NCI-H187 (cell line): ENCODE measurements at places on chromosomes 7 and 10.

- no peak for DNase-seq
Measured at GRCh38 chr10:95297402-95297801, 6.6 kb upstream of the PDLIM1 start.

DNA sequence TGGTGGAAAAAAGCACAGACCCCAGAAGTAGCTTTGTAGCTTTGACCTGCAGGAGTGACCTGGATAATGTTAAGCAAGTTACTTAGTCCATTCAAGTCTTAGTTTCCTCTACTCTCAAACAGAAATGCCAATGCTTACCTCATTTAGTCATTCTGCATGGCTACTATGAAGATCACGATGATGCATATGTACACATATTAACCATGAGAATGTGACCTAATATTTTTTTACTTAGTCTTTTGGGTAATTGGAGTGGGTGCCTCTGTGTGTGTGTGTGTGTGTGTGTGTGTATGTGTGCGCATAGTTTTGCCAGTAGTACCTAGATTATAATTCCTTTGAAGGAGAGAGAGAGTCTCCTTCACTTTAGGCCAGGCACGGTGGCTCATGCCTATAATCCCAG, 95.8 kb downstream of the NRP1 start:
- no peak for DNase-seq

- DNase-seq = no peak
Measured at GRCh38 chr10:97025613-97026242, 160.0 kb downstream of the SLIT1 start.

DNA sequence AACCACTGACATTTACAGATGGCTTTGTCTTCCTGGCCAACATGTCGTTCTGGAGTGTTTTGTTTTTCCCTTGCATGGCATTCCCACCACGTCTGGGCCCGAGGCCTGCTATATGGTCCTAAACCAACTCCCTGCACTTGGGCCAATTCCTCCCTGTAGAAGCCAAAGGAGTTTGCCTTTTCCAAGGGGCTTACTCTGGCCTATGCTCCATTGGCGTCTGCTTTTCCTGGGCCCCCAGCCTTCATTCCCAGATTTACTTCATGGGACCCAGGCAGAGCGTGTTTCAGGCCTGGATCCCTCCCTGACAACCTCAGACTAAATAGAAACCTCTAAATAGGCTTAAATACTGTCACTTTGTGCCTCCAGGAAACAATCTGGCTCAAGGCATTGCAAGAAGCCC, 60.7 kb downstream of the MINDY4 start:
- no peak for DNase-seq

GRCh38 chr10:74056050-74056818, 58.3 kb downstream of the VCL start:
- no peak for DNase-seq

GRCh38 chr7:120395526-120396019, 122.6 kb downstream of the KCND2 start:
- no peak for DNase-seq

GRCh38 chr10:48811917-48812316, 127.2 kb downstream of the WDFY4 start:
- DNase-seq = no peak

GRCh38 chr7:153087498-153087897, 327.9 kb downstream of the ACTR3B start:
- DNase-seq = no peak

DNA sequence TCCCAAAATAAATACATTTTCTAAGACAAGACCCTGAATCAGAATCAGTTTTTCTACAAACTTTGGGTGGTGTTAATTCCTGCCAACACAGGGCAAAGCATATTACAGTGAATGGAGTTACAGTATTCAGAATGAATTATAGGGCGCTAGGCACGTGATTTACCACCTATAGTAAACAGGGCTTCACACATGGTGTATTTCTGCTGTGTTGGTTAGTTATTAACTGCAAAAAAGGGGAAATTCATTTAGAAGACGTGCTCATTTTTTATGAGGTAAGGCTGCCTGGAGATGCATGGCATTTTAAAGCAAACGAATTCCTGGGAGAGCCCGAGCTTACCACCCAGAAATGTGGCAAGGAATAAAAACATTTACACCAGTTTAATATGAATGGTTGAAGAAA, 393.8 kb downstream of the LRMDA start:
- no peak for DNase-seq

- no peak for DNase-seq
Measured at GRCh38 chr7:115177103-115177502, 255.2 kb downstream of the MDFIC start.

GRCh38 chr10:6239213-6239991, 36.7 kb downstream of the PFKFB3 start:
- no peak for DNase-seq

DNA sequence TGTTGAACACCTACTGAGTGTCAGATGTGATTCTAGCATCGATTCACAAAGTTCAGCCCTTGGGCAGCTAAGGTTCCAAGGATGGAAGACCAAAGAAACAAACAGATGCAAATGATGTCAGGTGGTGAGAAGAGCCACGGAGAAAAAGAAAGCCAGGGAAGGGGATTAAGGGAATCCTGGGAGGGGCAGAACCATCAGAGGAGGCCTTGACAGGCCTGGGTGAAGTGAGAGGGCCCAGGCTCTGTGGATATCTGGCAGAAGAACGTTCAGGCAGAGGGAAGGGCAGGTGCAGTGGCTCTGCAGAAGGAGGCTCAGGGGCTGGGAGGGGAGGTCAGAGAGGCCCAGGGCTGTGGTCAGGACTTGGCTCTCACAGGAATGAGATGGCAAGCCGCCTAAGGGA, 90.4 kb downstream of the C10orf105 start:
- DNase-seq = no peak

- no peak for DNase-seq
Measured at GRCh38 chr7:37281368-37282092, 167.1 kb downstream of the ELMO1 start.

- no peak for DNase-seq
Measured at GRCh38 chr7:125074141-125074540, 144.5 kb upstream of the POT1 start.

DNA sequence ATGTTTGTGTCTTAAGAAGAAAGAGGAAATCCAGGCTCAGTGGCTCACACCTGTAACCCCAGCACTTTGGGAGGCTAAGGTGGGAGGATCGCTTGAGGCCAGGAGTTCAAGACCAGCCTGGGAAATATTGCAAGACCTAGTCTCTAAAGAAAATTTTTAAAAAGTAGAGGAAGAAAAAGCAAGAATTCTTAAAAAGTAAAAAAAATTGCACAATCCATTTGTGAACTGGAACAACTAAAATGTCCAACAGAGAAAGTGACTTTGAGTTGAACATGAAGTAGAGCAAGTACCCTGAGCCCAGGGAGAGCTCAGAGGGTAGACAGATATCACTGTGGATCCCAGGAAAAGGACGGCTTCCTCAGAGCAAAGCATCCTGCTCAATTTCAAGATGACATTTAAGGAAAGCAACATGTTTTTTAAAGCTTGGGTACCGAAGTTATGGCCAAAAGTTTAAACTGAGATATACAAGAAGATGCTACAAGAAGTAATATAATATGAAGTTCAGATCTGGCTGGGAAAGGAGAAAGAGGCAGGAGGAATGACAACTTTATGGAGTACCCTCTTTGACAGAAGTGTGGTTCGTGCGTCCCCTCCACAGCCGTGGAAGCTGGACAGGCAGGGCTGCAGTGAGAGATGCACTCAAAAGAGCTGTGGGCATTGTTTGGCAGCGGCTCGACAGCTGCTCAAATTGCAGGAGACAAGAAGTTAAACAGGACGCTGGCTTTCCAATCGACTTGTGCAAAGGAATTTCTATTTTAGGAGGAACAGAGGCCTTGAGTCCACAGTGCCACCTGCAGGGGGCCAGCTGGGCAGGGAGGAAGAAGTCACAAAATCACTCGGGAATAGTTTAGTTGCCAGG, 201.3 kb downstream of the JCAD start:
- DNase-seq = no peak

GRCh38 chr10:129764011-129764900, 199.8 kb downstream of the EBF3 start:
- no peak for DNase-seq

DNA sequence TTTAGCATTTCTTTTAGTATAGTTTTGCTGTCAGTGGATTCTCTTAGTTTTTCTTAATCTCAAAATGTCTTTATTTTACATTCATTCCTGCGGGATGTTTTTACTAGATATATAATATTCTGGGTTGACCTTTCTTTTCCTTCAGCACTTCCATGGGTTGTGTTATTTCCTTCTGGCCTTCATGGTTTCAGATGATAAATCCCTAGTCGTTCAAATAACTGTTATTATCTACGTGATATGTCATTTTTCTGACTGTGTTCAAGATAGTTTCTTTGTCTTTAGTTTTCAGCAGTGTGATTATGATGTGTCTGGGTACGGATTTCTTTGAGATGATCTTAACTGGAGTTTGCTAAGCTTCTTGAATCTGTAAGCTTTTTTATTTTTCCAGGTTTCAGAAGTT, 75.7 kb upstream of the ELN start:
- no peak for DNase-seq

DNA sequence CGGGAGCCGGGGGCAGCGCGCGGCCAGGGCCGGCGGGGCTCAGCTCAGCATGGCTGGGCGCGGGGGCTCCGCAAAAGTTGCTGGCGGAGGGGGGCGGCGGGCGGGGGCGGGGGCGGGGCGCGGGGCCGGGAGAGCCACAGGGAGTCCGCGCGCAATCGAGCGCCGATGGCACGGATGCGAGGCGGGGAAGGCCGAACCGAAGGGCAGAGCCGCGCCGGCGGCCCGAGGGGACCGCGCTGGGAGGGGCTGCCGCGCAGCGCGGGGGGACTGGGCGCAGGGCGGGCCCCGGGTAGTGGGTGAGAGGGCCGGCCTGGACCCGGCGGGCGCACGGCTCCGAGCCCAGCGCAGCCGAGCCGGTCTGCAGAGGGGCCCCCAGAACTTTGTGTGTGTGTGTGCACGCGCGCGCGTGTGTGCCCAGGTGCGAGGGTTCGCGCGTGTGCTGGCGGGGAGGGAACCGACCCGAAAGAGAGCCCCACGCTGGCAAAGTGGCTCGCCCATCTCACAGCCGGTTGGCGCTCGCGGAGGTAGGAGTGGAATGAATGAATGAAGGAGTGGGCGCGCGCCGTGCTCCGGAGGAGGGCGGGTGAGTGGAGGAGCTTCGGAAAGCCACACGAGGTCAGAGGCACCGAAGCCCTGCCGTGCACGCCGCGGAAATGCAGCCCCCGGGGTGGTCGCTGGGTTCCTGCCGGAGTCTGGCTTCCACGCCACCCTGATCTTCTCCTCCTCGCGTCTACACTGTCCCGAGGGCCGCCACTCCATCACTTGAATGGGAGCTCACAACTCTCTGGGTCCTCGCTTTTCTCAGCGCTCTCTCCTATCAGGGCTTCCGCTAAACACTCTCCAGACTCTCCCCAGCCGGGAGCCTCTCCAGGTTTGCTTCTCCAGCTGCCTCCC, at the start of gene HIPK2:
Gene HIPK2, minus strand, starts transcription at position 51 of the 894 bp plus-strand sequence. CDS start 375 bp downstream, outside the sequence.
- DNase-seq = no peak

DNA sequence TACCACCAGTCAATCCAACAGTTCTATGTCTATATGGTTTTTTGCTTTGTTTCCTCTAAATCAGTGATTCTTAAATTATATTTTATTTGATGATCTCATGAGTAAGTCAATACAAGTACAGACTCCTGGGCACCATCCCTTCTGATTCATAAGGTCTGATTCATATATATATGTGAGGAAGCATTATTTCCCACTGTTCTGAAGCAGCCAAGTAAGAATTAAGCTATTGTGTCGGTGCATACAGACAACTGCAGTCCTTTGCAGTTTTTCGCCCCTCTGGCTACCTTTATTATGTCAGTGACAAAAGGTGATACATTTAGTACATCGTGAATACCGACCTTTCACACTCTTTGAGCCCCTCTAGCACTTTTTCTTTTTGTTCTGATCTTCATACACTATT, 1079.6 kb upstream of the C7orf33 start:
- no peak for DNase-seq

DNA sequence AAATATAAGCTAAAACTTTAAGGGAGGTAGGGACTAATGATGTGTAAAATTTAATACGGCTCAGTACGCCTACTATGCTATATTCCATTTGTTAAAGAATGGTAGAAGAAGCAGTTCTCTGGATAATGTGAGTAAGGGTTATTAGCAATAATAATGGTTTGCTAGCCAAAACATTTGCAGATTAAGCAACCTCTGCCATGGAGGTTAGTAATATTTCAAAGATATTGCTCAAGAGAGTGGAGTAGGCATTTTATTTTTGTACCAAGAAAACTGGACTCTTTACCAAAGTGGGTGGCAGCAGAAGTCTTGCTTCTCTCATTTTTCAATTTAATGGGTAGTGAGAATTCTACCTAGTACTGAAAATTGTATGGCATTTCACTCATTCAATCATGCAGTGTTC, 158.9 kb upstream of the TMEM106B start:
- no peak for DNase-seq

DNA sequence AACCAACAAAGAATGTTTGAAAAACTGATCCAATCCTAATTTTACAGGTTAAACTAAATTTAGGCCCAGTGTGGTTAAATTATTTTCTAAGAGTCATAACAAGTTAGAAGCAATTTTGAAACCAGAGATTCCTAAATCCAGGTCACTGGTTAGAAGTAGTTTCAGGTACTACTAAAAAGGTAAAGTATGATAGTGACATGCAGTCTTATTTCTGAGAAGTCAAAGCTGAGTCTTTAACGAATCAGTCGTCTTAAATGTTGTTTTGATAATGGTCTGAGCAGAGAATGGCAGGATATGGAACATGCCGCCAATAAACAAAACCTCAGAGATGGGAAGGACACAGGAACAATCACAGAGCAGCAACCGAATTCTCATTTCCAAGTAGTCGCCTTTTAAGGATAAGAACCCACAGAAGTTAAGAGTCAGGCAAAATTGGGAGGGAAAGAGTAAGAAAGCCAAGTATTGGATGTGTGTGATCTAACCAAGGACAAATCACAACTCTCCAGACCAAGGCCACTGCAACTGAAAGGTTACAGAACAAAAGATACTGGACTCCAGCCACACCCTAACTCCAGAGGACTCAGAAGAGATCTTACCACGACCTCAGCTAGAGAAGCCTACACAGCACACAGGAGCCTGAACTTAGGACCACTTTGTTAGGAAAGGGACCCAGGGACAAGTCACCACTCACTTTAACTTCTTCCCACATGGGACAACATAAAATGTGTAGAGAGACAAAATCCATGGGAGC, 19.7 kb downstream of the TMEM243 start:
- no peak for DNase-seq

DNA sequence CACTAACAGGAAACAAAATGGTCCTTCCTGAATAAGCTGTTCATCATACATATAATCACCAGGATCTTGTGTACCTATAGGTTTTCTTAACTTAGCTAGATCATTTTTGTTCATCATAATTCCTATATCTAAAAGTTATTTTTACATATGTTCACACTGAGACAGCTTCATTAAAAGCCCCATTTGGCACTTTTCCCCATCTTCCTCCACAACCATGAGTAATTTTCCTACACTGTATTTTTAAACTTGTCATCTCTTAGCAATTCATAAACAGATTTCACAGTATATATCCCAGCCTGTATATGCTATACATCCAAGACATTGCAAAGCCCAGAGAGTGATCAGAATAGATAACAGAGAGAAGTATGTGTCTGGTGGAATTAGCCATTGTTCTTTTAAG, 28.3 kb downstream of the ZNF365 start:
- DNase-seq = no peak
